ENCODE measurements at places on chromosomes 3 and 15.

DNA sequence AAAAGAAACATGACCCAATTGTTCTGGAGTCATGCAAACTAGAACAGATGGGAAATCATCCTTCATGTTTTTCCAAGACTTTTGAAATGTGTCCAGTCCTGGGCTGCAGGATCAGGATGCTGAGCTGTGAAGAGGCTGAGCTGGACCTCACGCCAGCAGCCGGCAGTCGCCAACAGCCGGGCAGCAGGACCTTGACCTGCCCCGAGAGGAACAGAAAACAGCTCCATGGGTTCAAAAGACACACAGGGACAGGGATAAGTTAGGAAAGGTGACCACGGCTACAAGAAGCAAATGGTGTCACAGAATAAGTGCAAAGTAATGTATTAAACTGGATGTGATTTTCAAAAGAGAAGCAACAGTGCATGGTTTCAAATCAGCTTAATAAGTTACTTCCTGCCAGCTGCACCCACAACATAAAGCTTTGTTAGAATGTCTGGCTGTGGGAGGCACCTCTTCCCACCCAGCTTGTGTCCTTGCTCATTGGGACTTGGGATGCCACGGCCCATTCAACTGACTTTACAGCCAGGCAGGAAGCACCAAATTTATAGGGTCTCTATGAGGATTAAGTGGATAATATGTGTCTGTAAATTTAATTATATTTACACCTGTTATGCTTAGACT, 266.4 kb downstream of the GABRG3 start:
- DNase-seq: no peak

DNA sequence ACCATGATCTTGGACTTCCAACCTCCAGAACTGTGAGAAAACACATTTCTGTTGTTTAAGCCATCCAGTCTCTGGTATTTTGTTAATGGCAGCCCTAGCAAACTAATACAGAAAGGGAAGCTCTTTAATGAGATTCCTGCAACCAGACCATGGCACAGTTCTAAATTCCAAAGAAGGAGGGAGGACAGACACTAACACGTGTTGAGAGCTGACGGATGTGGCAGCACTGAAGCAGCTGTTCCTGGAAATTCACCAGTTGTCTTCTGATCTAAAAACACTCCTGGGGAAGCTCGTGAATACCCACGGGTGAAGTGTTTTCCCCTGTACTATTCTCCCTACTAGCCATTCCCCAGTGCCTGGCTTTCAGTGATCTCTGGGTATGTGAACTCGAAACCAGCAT, 56.7 kb downstream of the RPL22L1 start:
- DNase-seq: no peak

- no peak for DNase-seq
These were observed 424.1 kb downstream of the RSL24D1 start for GRCh38 chr15:54772663-54773062.

DNA sequence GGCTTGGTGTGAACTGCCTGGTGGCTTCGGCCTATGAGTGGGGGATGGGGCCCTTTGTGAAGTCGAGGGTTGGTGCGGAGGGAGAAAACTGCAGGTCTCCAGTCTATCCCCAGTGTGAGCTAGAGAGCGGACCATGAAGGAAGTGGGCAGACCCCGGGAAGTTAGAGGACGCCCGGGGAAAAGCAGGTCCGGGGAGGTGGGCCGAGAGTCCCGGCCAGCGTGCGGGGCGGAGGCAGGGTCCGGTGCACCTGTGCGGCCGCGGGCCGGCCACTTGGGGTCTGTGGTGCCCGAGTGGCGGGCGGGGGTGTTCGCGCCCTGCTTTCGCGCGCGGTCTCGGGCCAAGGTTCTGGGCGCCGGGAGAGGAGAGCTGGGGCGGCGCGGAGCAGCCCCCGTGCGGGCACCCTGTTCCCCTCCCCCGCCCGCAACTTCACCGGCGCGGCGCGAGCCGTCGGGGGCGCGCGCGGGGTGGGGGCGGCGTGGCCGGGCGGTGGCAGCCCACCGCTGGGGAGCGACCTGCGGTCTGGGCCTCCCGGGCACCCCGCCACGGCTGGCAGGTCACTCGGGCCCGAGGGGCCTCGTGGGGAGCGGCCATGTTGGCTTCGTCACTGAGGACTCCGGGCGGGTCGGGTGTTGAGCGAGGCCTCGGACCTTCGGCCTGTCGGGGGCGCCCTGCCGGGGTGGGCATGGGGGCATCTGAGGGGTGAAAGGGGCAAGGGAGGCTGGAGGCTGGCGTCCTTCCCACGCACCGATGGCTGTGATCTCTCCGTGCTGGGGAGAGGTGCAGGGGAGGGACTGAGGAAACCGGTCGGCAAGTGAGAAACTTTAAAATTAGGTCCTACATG, 4.8 kb downstream of the UBE2E1 start:
- DNase-seq: peak; percentile 9

DNA sequence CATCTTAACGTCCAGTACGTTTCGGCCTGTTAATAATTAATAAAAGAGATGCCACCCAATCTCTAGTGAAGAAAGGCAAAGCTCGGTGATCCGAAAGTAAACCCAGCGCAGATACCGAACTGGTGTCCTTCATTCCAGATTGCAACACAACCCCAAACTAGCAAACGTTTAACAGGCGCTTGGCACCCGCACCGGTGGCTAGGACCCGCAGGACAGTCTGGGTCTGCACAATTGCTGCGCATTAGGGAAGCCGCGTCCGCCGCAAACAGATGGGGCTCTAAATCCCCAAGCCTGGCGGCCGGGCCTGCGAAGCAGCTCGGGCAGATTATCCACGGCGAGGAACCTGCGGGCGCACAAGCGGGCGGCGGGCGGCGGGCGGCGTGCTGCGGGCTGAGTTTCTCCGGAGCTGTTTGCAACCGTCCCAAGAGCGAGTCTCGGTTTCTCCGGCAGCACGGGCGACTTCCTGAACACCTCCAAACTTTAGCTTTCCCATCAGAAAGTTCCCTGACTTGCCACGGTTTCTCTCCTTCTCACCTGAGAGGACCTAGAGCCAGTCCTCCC, 112.1 kb upstream of the ICE2 start:
- DNase-seq: peak; percentile 52

- no peak for DNase-seq
These were observed 94.8 kb downstream of the ABHD5 start for GRCh38 chr3:43785551-43785950.

DNA sequence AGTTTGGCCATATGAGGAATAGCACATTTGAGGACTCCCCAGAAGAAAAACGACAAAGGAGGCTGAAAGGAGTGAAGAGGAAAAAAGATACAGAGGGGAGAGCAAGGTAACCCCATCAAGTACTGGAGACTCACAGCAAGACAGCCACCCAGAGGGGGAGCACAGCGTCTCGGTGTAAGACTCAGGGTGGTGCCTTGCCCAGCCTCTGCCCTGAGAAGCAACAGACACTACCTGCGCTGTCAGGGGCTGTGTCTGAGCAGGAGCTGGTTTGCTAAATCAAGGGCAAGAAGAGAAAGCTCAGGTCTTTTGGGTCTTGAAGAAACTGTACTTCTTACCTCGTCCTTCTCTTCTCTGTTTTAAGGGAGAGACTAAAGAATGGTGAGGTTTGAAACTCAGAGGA, 27.9 kb downstream of the FBXO45 start:
- no peak for DNase-seq

- DNase-seq: no peak
These were observed 102.0 kb upstream of the GADL1 start for GRCh38 chr3:30996467-30996866.

DNA sequence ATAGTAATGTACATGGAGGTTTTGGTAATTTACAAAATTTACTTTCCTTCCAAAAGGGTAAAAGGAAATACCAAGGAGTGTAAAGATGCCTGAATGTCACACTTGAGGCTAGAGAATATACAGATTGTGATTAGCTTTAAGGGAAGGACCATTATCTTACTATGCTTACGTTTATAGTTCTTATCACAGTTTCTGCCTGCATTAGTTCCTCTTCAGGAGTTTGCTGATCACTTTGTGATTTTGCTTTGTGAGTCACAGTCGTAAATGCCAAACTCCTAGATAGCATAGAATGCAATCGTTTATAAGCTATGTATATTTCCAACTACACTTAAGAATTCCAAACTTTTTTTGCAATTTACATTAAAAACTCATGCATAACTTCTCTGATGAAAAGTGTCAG, 1034.6 kb downstream of the DIPK2A start:
- DNase-seq: no peak

DNA sequence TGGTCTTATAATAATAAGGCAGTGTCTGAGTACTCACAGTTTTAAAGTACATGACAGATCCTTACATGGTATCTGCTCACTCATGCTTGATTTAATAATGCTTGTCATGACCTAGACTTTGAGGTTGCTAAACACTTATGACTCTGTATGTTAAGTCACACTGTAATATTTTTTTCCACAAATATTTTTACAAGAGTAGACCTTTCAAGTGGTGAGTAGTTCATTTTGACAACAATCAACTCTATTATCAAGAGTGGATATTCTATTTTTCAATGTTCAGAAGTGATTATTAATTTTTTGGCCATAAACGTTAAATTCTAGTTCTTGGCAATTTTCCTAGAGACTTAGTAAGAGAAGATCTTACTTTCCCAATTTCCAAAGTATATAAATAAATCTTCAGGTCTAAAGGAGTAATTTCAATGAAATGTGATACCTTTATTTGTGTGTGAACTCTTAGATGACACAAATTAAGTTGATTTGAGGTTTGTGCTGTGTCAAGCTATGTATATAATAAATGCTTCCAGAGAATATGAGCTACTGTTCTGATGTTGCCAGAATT, 104.5 kb downstream of the NLGN1 start:
- DNase-seq: no peak

GRCh38 chr15:43899928-43900327, 73.1 kb downstream of the WDR76 start:
- no peak for DNase-seq

DNA sequence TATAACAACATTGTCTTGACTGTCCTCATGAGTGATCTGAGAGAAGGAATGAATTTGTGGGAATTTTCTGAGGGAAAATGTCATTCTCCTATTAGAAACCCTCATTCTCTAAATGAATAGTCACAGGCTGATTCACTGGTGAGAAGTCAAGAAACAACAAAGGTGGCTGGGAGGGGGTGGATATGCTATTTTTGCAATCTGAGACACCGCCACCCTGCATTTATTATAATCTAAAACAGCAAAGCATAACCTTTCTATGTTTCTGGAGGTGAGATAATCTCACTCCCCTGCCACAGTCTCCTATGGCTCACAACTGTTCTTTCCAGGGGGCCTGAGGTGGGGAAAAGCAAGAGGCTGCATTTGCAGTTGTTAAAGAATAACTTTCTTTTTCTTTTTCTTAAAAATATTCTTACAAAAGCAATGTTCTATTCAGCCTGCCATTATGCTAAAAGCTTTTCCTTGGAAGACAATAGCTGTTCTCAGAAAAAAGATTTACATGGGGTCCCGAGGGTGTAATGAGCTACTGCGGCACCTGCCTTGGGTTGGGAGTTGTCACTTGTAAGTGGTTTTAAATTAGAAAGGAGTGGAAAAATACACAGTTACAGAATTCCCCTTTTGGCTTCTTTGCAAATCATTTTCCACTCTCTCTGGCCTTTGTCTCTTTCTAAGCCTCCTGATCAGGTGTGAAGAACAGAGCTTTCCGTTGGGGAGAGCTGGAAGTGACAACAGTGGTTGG, 220.9 kb downstream of the AGBL1 start:
- no peak for DNase-seq

DNA sequence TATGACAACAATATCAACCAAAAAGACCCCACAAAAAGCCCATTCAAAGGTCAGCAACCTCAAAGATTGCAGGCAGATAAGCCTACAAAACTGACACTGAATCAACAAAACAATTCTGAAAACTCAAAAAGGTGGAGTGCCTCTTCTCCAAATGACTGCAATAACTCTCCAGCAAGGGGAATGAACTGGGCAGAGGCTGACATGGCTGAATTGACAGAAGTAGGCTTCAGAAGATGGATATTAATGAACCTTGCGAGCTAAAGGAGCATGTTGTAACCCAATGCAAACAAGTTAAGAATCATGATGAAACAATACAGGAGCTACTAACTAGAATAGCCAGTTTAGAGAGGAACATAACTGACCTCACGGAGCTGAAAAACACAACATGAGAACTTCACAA, 20.4 kb upstream of the SLC25A38 start:
- DNase-seq: no peak

- no peak for DNase-seq
These were observed at the start of gene CLSTN2 for GRCh38 chr3:139935016-139935865. Gene CLSTN2, plus strand, starts transcription at chr3:139935185.

DNA sequence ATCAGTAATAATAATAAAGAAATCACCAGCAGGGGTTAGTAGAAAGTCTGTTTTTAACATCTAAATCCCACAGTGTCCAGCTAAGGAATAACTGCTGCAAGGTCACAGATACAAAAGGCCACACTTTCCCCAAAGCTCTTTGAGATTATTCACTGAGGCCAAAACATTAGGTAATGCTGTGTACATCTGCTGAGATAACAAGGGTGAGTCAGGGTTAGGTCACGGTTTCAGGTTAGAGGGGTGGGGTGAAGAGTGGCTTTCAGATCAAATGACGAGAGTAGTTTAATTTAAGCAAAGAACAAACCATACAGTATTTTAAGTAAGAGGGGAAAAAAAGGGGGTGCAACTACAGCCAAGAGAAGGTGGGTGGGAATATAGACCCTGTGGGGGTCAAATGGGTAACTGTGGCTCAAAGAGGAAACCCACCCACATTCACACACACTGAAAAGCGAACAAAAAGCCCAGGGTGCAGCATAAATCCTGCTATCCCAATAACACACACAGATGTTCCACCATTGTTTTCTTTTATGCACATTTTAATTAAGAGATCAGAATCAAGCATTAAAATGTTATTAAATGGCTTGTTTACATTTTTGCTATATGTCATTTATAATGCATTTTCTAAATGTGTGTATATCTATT, 412.9 kb downstream of the TIGIT start:
- no peak for DNase-seq

GRCh38 chr3:34283751-34284150, 485.3 kb downstream of the PDCD6IP start:
- DNase-seq: no peak

GRCh38 chr15:76056931-76057330, 2.9 kb upstream of the TMEM266 start:
- DNase-seq: no peak

- DNase-seq: no peak
These were observed 791.8 kb upstream of the NR2F2 start for GRCh38 chr15:95538693-95539092.

GRCh38 chr3:137222736-137223225, 265.0 kb downstream of the IL20RB start:
- no peak for DNase-seq

- DNase-seq: no peak
These were observed 880 bp upstream of the CHRNA7 start for GRCh38 chr15:32029409-32029861.

GRCh38 chr3:46898321-46899150, 21.0 kb downstream of the PTH1R start:
- no peak for DNase-seq

DNA sequence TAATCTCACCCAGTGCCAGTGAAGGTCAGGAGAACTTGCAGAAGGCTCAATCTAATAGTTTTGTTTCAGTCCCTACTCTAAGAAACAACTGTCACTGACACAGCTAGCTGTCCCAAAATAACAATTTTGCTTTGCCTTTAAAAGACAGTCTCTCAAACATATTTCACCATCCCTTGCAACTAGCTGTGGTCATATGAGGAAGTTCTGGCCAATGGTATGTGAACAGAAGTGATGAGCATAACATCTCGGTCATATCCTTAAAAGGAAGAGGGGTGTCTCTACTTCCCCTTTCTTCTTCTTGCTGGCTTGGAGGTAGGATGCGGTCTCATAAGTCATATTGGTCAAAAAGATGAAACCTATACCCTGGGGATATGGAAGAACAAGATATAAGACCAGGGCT, 198.1 kb downstream of the NEK10 start:
- no peak for DNase-seq

Data from effector memory CD8-positive, alpha-beta T cell (primary cell).